ENCODE measurements at places on chromosomes 7 and 10. TPM values are rescaled to one million over a fixed set of nuclear protein-coding genes. Genes with fewer than 3 reads are reported as not detected.

DNA sequence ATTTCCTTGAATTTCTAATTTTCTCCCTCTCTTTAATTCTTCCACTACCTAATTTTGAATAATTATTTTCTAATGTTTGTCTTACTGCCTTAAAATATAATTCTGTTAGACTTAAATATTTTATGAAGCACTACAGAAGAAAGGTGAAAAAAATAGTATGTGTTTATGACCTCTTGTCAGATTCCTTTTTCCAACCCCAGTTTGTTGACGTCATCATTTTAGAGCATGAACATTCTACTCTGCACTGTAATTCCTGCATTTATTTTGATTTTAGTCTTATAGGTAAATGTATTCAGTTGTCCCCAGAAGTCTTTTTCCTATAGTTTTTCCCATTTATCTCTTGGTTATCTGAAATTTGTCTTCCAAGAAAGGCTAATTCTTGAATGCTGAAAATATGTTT, 468.1 kb downstream of the SORCS3 start:
- DNase-seq = no peak
- no peak overlapping the region for H3K4me3 ChIP-seq
- no peaks in the 10 kb centered on the region for H3K4me1 ChIP-seq

DNA sequence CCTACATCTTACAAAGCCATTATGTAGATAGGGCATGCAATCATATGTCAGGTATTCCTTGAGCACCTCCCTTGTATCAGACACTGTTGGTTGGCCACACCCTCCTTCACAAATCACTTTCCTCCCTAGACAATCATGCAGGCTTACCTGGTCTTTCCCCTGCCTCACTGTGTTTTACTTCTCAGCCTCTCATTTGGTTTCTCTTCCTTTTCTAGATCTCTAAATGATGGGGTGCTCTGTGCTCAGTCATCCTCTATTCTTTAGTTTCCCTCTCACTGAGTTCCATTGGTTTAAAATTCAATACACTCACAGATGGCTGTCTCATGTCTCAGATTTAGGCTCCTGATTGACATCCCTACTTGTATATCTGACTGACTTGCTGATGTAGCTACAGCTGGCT, 31.4 kb downstream of the ANK3 start:
- no peak for DNase-seq
- no peak overlapping the region for H3K27ac ChIP-seq
- H3K4me1 ChIP-seq = peaks cover 8% of the 10 kb centered on the region
- no peaks in the 10 kb centered on the region for H3K27me3 ChIP-seq
- no peaks in the 10 kb centered on the region for H3K36me3 ChIP-seq

GRCh38 chr10:133038036-133038823, 49.5 kb upstream of the ADGRA1 start:
- H3K36me3 ChIP-seq = no peaks in the 10 kb centered on the region
- H3K4me1 ChIP-seq = no peaks in the 10 kb centered on the region
- no peak overlapping the region for H3K27ac ChIP-seq
- DNase-seq = no peak
- peaks cover 17% of the 10 kb centered on the region for H3K27me3 ChIP-seq
- H3K4me3 ChIP-seq = no peak overlapping the region

DNA sequence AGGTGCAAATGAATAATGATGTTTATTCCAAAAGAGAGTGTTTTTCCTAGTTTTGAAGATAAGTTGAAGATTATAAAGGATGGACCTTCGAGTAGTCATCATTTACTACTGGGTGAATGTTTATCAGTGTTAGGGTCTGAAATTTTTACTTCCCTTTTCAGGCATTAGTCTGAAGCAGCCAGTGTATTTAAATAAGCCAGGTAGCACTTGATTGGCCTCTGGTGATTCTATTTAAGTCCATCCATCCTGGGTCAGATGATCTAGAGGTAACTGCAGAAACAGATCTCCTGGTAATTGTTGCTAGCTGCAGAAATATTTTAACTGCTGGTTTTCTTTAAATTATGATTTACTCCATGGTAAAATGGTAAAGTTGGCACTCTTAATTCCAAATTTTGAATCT, 34.1 kb upstream of the AGR2 start:
- H3K4me3 ChIP-seq = no peak overlapping the region
- no peaks in the 10 kb centered on the region for H3K36me3 ChIP-seq
- no peaks in the 10 kb centered on the region for H3K27me3 ChIP-seq
- peaks cover 7% of the 10 kb centered on the region for H3K4me1 ChIP-seq

DNA sequence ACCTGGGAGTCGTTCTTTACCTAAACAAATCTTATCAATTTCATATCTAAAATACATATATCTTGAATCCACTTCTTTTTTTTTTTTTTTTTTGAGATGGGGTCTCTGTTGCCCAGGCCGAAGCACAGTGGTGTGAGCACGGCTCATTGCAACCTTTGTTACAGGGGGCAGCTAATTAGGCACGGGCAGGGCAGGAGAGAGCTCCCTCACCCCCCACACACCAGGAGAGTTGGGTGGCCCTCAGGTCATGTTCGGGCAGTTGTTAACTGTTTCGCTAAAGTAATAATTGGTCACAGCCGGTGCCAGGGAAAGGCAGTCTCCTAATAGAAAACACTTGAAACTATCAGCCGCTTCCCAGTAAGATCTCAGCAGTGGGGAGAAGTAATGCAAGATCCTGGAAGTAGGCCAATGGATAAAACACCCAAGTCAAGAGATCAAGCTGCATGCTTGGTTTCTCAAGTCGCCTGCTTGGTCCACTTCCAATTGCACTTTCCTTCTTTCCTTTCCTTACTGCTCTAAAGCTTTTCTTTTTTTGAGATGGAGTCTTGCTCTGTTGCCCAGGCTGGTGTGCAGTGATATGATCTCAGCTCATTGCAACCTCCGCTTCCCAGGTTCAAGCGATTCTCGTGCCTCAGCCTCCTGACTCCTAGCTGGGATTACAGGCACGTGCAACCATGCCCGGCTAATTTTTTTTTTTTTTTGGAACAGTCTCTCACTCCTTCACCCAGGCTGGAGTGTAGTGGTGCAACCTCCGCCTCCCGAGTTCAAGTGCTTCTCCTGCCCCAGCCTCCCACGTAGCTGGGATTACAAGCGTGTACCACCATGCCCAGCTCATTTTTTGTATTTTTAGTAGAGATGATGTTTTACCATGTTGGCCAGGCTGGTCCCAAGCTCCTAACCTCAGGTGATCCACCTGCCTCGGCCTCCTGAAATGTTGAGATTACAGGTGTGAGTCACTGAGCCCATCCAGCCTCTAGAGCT, 21.3 kb upstream of the EFCAB10 start:
- H3K27ac ChIP-seq = peak overlapping the region; percentile 37
- H3K4me3 ChIP-seq = no peak overlapping the region
- DNase-seq = no peak

DNA sequence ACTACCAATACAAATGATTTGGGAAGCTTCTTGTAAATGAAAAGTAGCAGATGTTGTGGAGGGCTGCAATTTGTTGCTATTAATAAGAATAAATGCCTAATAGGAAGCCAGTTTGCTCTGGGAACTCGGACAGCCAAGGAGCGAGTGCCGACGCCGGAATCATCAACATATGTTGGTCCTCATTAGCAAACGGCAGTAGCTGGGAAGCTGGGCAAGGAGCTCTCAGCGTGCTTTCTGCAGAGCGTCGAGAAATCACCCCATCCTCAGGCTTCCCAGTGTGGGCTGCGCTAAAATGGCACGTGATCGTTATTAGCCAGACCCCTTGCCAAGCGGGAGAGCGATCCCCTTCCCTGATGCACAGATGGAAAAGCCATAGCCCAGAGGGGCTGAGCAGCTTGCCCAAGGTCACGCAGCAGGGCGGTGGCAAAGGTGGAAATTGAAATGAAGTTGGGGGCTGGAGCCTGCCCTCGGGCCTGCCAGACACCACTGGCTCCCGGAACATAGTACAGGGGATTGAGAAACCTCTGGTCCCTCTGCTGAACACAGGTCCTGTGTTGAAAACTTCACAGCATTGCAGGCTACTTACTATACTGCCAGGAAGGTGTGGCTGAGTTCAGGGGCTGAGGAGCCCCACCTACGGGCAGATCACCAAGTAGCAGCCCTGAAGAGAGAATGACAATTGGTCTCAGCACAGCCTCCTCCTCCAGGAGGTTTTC, 326.9 kb downstream of the PLXNA4 start:
- DNase-seq = no peak
- no peak overlapping the region for H3K27ac ChIP-seq
- no peaks in the 10 kb centered on the region for H3K36me3 ChIP-seq
- H3K4me1 ChIP-seq = peaks cover 24% of the 10 kb centered on the region
- no peak overlapping the region for H3K4me3 ChIP-seq

DNA sequence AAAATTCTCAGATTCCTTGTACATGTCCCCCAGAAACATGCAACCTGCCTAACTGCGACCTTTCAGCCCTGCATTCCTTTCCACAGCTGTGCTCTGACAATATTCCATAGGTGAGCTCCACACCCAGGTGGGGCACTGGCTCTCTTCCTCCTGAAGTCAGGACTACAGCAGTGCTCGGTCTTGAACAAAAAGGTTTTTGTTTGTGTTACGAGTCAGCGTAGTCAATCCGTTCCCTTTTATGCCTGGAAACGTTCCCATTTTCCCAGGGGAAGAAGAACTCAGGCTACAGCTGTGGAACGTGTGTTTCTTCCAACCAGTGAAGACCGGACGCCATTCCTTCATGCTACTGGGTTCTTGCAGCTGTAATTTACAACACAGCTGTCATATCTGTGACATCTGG, 52.4 kb upstream of the PFKP start:
- no peak overlapping the region for H3K27ac ChIP-seq
- H3K4me3 ChIP-seq = no peak overlapping the region
- no peaks in the 10 kb centered on the region for H3K36me3 ChIP-seq

DNA sequence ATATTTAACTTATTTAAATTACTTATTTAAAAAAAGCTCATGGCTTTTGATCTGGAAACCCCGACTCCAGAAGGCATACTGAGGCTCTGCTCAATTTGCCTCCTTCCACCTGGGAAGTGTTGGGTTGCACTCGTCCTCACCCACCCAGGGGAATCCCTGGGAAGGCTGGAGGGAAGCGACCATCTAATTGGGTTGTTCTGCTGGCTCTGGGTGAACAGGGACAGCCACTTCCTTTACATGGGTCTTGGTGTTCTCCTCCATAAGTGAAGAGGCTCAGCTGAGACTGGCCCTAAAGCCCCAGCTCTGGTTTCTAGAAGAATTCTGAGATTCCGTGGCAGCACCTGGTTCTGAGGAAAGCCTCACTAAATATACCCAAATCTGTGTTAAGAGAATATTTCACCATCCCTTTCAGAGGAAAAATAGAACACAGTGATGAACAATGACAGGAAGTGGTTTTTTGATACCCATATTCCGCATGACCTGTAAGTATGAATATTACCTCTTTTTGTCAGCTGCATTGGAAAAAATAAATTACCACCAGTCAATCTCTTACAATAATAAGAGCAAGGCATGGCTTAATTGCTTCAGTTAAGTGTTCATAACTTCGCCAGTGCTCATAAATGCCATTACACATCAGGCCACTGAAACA, 131.1 kb upstream of the SHH start:
- no peak for DNase-seq
- peaks cover 15% of the 10 kb centered on the region for H3K27me3 ChIP-seq
- peaks cover 22% of the 10 kb centered on the region for H3K4me1 ChIP-seq
- H3K27ac ChIP-seq = no peak overlapping the region
- H3K4me3 ChIP-seq = no peak overlapping the region

DNA sequence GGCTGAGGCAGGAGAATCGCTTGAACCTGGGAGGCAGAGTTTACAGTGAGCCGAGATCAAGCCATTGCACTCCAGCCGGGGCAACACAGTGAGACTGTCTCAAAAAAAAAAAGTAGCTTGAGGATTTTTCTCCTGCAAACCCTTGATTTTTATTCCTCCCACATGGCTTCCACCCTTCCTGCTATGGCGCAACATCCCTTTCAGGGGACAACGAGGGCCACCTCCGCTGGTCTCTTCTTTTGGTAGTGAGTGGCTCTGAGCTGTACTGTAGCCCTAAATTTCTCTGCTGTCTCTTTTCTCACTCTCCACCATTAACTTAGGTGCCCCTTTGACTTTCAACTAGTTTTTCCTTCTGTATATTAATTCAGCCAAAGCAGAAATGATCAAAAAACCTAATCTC, 113.4 kb downstream of the HIPK2 start:
- no peaks in the 10 kb centered on the region for H3K36me3 ChIP-seq
- H3K4me1 ChIP-seq = peaks cover 66% of the 10 kb centered on the region
- H3K27ac ChIP-seq = no peak overlapping the region
- DNase-seq = no peak
- H3K4me3 ChIP-seq = no peak overlapping the region

DNA sequence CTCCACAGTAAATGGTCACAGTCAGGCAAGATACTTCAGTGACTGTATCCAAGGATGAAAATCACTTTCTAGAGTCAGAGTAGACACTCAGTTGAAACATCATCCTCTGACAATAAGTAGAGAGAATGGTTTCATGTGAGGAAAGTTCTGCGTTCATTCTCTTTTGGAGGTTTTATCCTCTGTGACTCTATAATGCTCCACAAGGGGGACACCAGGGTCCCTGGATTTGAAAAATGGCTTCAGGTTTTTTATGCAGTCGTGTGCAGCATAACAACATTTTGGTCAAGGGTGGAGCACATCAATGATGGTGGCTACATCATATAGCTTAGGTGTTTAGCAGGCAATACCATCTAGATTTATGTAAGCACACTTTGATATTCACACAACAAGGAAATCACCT, 40.4 kb downstream of the TMEM168 start:
- H3K4me3 ChIP-seq = no peak overlapping the region
- DNase-seq = no peak
- no peak overlapping the region for H3K27ac ChIP-seq
- H3K36me3 ChIP-seq = no peaks in the 10 kb centered on the region

DNA sequence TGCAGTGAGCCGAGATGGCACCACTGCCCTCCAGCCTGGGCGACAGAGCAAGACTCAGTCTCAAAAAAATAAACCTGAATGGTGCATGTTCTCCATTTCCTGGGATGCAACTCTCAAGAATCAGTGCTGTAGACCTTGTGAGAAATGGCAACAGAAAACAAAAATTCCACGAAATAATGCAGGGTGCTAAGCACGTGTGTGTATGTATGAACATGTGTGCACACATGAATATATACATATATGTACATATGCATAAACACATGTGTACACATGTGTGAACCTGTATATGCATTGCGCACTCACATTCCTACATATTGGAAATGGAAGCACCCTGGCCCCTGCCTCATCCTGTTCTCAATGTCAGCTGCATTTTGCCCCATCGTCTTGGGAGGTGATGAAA, 548.5 kb downstream of the TCERG1L start:
- H3K4me1 ChIP-seq = no peaks in the 10 kb centered on the region
- H3K27ac ChIP-seq = no peak overlapping the region
- H3K27me3 ChIP-seq = peaks cover 4% of the 10 kb centered on the region
- no peak overlapping the region for H3K4me3 ChIP-seq
- H3K36me3 ChIP-seq = no peaks in the 10 kb centered on the region

The GDF10 gene
- 2.9 TPM for total RNA-seq

The BMS1 gene
- 27.7 TPM for total RNA-seq

The KCNH2 gene
- 10.7 TPM for total RNA-seq

The SAP25 gene
- 3.4 TPM for total RNA-seq

The SP8 gene
- total RNA-seq = 33.7 TPM

The TAS2R41 gene
- total RNA-seq = not detected

The UTF1 gene
- total RNA-seq = not detected

Measured in neural crest cell (in vitro differentiated cells).